Anterior cingulate cortex (tissue), 58 donors: ENCODE measurements at places on chromosomes 3 and 15.

GRCh38 chr3:71339049-71339448, 244.5 kb downstream of the FOXP1 start:
- no peak for DNase-seq

DNA sequence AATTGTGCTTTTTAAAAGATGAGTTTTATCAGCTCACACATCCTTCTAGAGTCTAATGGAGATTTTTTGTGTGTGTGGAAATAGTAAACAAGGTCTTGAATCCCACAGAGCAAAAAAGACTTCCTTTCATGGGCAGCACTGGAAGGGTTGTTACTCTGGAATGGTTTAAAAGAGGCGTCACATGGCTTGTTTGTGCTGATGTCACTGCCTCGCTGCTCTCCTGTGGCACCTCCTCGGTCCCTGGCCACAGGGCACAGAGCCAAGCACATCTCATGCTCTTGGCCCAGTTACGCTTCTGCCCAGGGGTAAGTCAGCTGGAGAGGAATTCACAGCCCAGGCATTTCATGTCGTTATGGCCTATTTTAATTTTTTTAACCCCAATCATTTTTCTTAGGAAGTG, 53.2 kb downstream of the PGPEP1L start:
- peak; percentile 54 for DNase-seq

DNA sequence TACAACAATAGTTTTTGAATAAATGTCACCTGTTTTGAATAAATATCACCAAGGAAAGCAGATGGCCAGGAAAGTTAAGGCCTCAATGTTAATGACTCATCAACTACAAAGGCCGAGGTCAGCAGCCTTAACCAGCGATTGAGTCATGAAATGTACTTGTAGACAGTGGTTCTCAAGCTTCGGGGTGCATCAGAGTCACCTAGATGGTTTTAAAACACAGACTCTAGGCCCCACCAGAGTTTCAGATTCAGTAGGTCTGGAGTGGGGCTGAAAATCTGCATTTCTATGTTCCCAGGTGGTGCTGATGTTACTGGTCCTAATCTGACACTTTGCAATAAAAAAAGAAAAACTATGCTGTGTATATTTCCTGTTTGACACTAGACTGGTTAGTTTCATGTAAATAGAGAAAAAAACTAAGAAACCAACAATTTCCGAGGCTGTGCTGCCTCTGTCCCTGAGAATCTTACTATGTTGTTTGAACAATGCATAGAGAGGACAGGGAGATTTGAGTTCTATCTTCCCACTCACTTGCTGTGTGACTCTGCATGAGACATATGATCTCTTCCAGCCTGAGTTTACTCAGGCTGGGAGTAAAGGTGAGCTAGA, 9.8 kb downstream of the RAB27A start:
- DNase-seq, result no peak

DNA sequence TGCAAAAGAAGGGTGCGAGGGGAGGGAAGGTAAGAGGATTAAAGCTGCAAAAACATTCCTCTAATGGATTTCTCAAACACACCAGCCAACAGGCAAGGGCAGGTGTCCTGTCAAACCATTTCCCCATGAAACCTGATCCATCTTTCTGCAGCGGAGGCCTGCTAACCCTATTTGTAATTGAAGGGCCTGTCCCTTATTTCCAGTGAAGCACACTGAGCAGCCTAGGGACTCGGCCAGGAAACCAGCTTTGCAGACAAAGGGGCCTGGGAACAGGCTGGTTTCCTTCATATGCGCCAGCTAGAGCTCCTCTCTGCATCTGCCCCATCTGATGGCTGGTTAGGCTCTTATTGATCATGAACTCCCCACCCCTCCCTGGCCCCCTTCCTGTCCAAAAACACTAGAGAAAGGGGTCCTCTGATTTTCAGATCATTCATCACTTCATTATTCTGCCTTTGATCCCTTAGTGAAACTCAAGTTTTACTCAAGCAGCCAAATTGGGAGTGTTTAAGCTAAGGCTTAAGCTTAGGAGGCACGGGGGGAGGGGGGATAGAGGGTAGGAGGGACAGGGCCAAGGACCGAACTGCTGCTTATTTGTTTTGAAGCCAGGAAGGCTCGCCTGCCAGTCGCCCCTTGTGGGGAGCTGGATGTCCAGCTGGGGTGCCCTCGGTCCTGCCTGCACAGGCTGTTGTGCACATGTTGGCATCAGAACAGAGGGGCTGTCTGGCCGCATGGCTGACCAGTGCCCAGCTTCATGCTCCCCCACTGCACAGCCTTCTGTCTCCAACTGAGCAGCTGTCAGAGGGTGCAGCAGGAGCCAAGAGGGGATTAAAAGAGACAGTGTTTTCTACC, 53.1 kb downstream of the BOC start:
- peak; percentile 35 for DNase-seq

GRCh38 chr3:12752809-12753208, 6.2 kb downstream of the TMEM40 start:
- DNase-seq, result no peak

GRCh38 chr15:57114070-57114469, 195.6 kb downstream of the TCF12 start:
- DNase-seq, result no peak

DNA sequence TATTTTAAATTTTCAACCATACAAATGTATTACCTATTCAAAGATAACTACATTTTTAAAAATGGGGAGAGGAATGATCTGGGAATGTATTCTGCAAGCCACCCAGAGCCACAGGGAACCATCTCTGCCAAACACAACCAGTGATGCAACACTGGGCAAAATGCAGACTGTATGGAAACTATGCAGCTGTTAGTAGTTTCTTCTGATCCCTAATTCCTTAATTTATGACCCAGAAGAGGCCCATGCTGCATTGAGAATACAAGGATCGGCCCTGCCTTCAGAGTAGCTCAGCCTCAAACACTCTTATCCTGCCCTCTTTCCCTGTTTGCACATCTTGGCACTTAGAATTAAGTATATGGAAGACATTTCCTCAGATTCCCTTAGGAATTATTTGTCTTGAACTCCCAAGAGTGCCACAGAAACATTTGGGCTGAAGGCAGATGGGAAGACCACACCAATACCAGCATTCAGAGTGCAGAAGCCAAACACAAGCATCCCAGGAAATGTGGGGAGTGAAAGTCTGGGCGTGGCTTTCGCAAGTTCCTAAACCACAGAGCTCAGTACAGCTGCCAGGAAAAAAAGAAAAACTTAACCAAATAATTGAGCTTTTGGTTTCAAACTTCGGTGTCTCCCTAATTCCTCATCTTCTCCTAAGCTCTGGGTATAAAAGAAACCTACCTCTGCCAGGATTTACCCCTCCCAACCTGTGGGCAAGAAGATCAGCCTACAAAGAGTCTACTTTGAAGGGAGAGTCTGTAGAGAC, 5.3 kb downstream of the SNUPN start:
- DNase-seq, result no peak

DNA sequence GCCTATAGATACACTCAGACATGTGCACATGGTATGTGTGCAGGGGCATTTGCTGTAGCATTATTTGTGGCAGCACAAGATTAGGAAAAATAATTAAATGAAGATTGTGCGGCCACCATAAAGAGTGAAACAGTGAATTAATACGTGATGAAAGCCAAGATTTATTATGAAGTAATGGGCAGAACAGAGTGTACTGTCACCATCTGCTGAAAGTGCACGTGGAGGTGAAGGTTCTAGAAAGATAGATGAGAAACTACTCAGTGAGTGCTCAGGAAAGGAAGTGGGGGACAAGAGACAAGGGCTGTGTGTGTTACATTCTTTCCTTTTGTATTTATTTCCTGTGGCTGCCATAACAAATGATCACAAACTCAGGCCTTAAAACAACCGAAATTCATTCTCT, 246.1 kb upstream of the ATP10A start:
- DNase-seq, result no peak

DNA sequence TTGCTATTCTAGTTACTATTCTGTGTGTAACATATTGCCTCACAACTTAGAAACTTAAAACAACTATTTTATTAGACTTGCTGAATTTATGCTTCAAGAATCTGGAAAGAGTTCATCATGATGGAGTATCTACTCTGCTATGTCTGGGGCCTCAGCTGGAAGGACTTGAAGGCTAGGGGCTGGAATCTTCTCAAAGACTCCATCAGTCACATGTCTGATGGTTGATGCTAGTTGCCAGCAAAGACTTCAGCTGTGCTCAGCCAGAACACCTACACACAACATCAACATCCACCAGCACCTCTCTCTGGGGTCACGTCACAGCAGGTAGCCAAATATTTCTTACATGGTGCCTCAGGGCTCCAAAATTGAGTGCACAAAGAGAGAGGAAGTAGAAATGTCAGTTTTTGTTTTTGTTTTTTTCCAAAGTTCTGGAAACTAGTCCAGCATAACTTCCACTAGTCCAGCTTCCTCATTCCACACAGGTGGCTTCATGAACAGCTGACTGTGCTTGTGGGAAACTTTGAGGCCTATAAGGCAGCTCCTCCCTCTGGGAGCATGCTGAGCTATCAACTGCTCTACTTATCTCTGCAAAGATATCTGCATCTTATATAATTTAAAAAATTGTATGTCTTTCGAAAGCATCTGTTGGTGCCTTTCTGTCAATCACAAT, 325.4 kb upstream of the AGTR1 start:
- no peak for DNase-seq

- no peak for DNase-seq
These were observed 10.2 kb downstream of the SNRK start for GRCh38 chr3:43296565-43296964.

DNA sequence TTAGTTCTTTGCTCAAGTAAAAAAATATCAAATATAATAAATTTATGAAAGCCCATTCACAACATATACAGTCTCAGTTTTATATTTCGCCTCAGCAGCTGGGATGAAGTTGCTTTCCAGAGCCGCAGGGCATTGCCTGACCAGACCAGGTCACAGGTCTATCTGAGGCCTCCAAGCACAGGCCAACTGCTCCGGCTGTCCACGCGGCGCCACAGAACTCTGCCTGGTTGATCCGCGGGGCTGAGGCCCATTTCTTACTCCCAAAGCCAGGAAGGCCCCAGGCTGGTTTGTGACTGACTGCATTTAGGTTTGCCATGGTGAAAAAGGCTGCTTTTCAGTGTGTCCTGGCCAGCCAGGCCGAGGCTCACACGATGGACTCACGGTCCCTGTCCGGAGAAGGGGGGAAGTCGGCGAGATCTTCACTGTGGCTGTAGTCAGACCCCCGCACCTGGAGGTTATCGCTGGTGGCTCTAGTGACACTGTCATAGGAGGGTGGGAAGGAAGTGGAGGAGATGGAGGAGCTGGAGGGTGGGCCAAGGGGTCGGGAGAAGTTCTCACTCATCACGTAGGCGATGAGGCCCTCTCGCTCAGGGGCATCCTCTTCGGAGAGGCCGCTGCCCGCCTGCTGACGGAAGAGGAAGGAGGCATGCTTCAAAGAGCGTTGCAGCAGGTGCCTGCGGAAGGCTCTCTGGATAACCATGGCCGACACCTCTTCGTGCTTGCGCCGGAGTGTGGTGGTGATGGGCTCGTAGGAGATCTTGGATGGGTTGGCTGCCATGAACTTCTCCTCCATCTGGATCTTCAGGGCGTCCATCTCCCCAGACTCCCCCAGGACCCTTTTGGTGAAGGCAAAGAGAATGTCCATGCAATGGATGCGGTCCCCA, 54.1 kb downstream of the EXOG start:
- DNase-seq, result no peak

DNA sequence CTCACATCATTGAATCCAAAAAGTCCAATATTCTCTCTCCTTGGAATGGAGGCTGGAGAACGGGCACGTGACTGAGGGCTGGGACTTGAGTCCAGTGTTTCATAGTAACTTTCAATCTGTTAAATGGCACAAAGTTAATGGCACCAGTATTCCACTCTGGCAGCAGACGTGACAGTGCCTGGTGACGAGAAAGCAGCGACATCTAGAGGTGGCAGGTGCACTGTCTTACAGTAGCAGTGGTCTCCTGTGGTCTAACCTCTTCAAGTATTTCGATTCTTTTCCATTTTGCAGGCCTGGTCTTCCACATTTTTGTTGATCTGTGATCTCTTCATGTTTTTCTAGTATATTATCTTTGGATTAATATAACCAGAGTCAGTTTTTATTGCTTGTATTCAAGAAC, 107.1 kb downstream of the OXSM start:
- DNase-seq, result no peak

GRCh38 chr3:16886303-16886683, 1.5 kb downstream of the PLCL2 start:
- no peak for DNase-seq

- no peak for DNase-seq
These were observed 73.7 kb upstream of the WDR72 start for GRCh38 chr15:53833134-53833624.
